Bone marrow (tissue), 2 donors: ENCODE measurements at places on chromosomes 11 and 22.

DNA sequence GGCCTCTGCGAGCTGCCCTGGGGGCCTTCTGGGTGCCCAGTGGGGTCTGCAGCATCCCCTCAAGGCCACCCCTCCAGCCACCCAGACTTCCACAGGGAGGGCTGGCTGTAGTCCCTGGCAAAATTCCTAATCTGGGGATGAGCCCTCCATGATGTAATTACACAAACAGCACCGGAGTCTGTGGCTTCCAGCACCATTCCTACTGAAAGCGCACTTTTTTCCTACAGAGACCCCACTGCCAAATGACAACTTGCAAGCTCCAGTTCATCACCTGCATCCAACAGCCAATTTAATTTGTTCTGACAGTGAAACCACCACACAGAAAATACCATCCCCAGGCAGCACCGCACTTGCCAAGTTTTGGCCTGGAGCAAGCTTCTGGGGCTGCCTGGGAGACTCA lies 70.4 kb downstream of the TRMU start:
- DNase-seq: no peak

DNA sequence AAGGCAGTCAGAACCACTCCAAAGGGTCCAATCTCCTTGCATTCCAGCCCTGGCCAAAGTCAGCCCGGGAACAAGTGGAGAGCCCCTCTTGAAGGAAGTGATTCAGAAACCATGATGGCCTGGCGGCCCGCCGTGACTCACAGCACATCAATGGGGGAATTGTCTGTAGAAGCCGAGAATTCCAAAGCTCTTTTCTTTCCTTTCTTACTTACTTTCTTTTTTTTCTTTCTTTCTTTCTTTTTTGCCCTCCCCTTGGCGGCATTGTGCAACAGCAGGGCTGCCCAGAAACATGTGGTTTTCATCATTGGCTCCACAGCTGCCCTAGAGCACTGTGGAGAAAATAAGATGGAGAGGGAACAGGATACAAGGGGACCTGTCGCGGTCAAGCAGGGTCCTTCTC lies 140.2 kb upstream of the TIMP3 start:
- DNase-seq: no peak

- DNase-seq: no peak
Measured at GRCh38 chr11:110000850-110001249, 92.3 kb upstream of the ZC3H12C start.

- no peak for DNase-seq
Measured at GRCh38 chr11:68714060-68714856, 29.9 kb downstream of the GAL start.

- no peak for DNase-seq
Measured at GRCh38 chr11:45285250-45285828, 802 bp downstream of the SYT13 start.
